Mesenchymal stem cell (in vitro differentiated cells and primary cell): ENCODE measurements at places on chromosomes 6 and 20.
A peak's percentile ranks its signal among the peaks of the same experiment; 100 is the strongest.

- DNase-seq: no peak
- H3K27ac ChIP-seq: no peak overlapping the region
- no peaks in the 10 kb centered on the region for H3K27me3 ChIP-seq
- H3K36me3 ChIP-seq: peaks cover 4% of the 10 kb centered on the region
- H3K4me3 ChIP-seq: no peak overlapping the region
- peaks cover 2% of the 10 kb centered on the region for H3K4me1 ChIP-seq
These were observed 23.9 kb downstream of the SRC start for GRCh38 chr20:37369846-37370245.

GRCh38 chr6:29146179-29146578 is 24.5 kb upstream of the OR2J2 start:
- no peaks in the 10 kb centered on the region for H3K27me3 ChIP-seq
- H3K27ac ChIP-seq: no peak overlapping the region
- no peak overlapping the region for H3K4me3 ChIP-seq
- H3K36me3 ChIP-seq: no peaks in the 10 kb centered on the region

GRCh38 chr6:53862662-53863462 is 68.1 kb downstream of the LRRC1 start:
- no peaks in the 10 kb centered on the region for H3K4me1 ChIP-seq
- H3K27me3 ChIP-seq: no peaks in the 10 kb centered on the region
- H3K27ac ChIP-seq: no peak overlapping the region
- no peak for DNase-seq
- no peak overlapping the region for H3K4me3 ChIP-seq

DNA sequence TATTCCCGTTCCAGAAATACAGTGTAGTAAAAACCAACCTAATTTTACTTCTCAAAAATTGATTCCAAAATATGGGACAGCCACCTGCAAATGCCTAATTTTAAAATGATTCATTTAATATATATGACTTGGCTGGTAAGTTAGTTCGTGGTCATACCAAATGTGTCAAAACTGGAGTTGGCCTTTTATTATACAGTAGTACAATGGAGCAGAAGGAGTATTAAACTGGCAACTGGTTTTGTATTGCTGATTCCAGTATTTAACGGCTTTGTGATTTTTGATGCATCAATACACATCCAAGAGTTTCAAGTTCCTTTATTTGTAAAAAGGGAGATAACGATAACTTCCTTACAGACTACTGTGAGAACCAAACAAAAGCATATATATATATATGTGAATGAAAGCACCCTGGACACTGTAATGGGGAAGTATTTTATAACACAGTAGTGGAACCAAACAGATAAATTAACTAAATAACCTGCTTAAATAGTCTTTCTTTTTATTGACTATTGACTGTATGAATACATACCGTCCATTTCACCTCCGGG is 24.8 kb downstream of the SAMHD1 start:
- no peak overlapping the region for H3K27ac ChIP-seq
- H3K27me3 ChIP-seq: no peaks in the 10 kb centered on the region
- H3K4me1 ChIP-seq: peaks cover 2% of the 10 kb centered on the region
- peaks cover 44% of the 10 kb centered on the region for H3K36me3 ChIP-seq
- DNase-seq: no peak

DNA sequence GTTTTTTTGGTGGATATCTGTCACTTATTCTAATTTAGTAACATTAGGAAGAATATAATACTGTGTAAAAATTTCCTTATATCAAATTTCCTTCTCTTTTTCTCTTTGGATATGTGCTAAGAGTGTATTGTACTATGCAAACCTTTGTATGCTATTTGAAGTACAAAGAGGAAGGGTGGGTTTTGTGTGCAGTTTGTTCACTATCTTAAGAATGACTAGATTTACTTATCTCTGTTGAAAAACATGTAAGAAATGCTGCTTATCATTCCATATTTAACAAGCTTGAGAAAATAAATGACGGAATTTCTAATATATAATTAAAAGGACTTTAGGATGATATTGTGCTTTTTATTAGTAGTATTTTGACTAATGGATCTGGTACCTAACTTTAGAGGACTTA is 13.1 kb downstream of the CD2AP start:
- DNase-seq: no peak
- H3K36me3 ChIP-seq: no peaks in the 10 kb centered on the region
- no peak overlapping the region for H3K4me3 ChIP-seq
- peaks cover 3% of the 10 kb centered on the region for H3K4me1 ChIP-seq
- no peak overlapping the region for H3K27ac ChIP-seq
- H3K27me3 ChIP-seq: no peaks in the 10 kb centered on the region

DNA sequence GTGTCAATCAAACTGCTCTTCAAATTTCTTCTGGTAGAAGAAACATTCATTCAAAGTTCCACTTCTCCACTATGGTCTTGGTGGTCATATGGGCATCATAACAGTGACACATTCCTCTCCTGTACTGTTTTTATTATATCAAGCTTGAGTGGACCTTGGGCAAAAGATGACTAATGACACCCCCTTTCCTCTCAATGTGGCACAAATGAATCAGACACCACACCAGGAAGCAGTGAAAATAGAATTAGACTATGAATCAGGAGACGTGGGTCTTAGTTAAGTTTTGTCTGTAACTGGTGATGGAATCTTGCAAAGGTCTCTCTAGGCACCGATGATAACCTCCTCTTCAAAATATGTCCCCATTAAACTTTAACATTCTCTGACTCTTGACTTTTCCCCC is 9.0 kb upstream of the NRSN1 start:
- DNase-seq: no peak
- no peak overlapping the region for H3K27ac ChIP-seq
- no peak overlapping the region for H3K4me3 ChIP-seq
- no peaks in the 10 kb centered on the region for H3K36me3 ChIP-seq

DNA sequence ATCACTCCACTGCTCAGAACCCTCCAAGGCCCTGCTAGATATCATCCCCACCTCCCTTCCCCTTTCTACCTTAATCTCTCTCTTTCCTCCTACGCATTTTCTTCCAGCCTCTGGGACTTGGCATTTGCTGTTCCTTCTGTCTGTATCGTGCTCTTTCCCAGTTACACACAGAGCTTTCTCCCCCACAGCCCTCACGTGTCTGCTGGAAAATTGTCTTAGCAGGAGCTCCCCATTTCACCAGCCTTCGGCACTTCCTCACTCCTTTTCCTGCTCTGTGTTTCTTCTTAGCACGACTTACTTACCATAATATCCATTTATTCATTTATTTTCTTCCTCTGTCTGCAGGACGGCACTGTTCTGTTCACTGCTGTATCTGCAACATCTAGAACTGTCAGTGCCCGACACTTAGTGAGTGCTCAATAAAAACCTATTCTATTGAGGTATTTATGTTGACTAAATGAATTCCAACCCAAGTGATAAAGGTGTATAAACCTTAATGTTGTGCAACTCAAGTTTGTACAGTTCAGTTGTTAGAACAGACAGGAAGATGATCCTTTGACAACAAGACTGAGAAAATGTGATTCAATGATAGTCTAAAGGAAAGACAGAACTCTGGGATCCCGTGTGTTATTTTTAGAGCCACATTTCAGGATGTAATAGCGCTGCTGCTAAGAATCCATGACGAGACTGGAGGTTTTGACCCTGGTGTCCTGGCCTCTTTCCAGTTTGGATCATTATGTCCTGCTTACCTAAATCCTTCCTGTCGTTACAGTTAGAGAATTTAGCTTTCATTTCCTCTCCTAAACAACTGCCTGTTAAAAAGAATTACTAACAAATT is 170.1 kb upstream of the LAMP5 start:
- H3K4me3 ChIP-seq: no peak overlapping the region
- no peaks in the 10 kb centered on the region for H3K27me3 ChIP-seq
- peak; percentile 92 for DNase-seq
- H3K36me3 ChIP-seq: no peaks in the 10 kb centered on the region
- peak overlapping the region; percentile 77 for H3K27ac ChIP-seq

GRCh38 chr6:134373282-134373922 is 55.5 kb upstream of the SGK1 start:
- no peaks in the 10 kb centered on the region for H3K4me1 ChIP-seq
- no peaks in the 10 kb centered on the region for H3K27me3 ChIP-seq
- H3K27ac ChIP-seq: peak overlapping the region; percentile 59
- H3K4me3 ChIP-seq: no peak overlapping the region

DNA sequence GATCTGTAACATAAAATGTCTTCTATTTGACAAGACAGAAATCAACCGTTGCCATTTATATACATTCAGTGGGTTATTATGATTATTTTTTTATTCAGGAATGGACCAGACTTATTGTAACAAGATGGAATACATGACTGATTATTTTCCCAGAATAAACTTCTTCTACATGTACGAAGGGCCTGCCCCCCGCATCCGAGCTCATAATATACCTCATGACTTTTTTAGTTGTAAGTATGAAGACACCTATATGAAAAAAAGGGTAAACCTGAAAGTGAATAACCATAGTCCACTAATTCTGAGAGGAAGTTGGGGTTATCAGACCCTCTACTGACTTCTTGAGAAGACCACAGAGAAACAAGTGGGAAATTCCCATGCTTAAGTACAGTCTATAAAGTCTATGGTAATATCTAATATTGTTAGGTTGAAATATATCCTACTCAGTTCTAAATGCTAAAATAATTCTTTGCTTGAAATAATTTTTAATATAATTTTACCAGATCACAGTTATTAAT is 15.9 kb downstream of the OR2A4 start:
- H3K27ac ChIP-seq: no peak overlapping the region
- no peaks in the 10 kb centered on the region for H3K36me3 ChIP-seq
- no peaks in the 10 kb centered on the region for H3K4me1 ChIP-seq
- no peak for DNase-seq

DNA sequence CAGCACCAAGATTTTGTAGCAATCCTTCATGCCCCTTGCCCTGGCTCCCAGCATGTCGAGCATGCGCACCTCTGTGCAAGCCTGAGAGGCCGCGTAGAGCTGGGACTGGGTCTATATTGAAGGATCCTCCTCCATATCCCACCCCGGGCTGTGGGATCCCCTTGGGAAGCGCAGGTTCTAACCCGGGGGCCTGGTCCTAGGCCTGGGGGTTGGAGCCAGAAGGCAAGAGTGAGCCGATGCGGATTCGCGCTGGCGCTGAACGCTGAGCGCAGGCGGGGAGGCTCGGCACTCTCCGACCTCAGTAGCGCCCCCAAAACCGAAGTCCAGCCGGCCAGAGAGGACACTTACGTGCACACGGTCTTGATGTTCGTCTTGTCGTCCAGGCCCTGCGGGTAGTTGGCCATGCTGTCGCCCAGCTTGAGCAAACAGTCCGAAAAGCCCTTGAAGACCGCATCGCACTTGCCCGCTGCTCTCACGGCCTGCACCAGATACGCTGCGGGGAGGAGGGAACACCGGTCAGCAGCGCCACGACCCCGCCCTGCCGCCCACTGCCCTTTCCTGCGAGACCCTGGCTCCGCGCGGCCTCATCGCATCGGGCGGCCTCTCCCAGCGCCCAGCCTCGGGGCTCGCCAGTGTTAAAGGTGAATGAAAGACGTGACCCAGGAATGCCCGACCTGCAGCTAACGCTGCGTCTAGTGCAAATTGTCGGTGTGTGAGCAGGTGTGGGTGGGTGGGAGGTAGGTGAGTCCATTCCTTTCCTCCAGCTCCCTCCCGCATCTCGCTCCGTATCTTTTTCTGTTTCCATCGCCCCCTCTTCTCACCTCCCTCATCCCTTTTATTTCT is 4.5 kb downstream of the NRN1 start:
- H3K27me3 ChIP-seq: peaks cover 98% of the 10 kb centered on the region
- peak overlapping the region; percentile 81 for H3K4me3 ChIP-seq
- peaks cover 30% of the 10 kb centered on the region for H3K4me1 ChIP-seq
- H3K36me3 ChIP-seq: peaks cover 7% of the 10 kb centered on the region
- H3K27ac ChIP-seq: no peak overlapping the region

DNA sequence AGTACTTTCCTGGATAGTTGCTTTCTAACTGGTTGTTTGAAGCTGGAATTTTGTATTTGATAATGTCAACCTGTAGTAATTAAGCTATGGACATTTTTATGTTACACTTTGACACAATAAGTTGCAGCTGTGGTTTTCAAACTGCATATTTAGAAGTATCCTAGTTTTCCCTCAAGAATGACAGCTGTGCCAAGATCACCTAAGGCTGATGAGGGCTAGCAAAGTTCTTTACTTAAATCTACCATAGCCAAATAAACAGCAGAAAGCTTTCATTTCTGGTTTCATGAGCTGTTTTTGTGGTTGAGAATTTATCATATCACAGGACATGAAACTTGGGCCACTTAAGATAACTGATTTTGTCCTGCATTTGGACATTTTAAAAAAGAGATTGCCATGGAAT is 30.6 kb downstream of the FAM229B start:
- no peak overlapping the region for H3K27ac ChIP-seq
- no peak for DNase-seq
- no peaks in the 10 kb centered on the region for H3K27me3 ChIP-seq

DNA sequence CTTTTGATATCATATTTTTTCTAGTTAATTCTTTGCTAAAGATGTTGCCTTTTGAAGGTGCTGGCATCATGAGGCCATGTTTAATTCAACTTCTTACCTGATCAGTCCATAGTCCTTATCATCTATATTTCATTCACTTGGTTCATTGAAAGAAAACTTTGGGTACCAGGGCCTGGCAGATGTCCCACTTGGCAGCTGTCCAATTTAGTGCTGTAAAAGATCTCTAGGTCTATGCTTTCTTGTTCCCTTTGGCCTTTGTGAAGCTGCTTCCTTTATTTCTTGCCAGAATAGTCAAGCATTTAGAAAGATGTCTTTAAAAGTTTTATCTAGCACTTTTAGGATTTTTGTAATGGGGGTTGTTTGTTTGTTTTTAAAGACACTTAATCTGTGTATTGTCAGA is 61.7 kb upstream of the EYA4 start:
- H3K4me1 ChIP-seq: no peaks in the 10 kb centered on the region
- no peak overlapping the region for H3K4me3 ChIP-seq
- no peaks in the 10 kb centered on the region for H3K27me3 ChIP-seq
- no peak for DNase-seq

DNA sequence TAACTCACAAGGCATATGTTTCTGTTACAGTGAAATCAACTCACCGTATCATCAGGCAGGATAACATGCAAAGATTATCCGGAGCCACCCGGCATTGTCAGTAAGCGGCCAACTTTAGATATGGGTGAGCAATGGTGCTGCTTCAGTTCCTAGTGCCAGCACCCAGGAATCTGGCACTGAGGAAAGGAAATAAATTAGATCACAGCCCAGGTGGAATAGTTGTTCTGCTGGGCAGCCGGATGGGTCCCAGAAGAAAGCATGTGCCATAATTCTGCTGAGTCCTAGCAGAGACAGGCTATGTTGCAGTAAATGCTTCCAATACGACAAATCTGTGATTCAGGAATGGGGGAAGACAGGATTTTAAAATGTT is 183.6 kb upstream of the SPTLC3 start:
- H3K4me1 ChIP-seq: no peaks in the 10 kb centered on the region
- no peak overlapping the region for H3K4me3 ChIP-seq
- DNase-seq: no peak
- H3K27me3 ChIP-seq: no peaks in the 10 kb centered on the region

- H3K27me3 ChIP-seq: no peaks in the 10 kb centered on the region
- H3K36me3 ChIP-seq: no peaks in the 10 kb centered on the region
- H3K4me3 ChIP-seq: no peak overlapping the region
- H3K4me1 ChIP-seq: no peaks in the 10 kb centered on the region
- DNase-seq: no peak
These were observed 245.0 kb downstream of the RFPL4B start for GRCh38 chr6:112592159-112592558.

- DNase-seq: no peak
- no peaks in the 10 kb centered on the region for H3K27me3 ChIP-seq
- peaks cover 15% of the 10 kb centered on the region for H3K36me3 ChIP-seq
- no peak overlapping the region for H3K27ac ChIP-seq
- peaks cover 30% of the 10 kb centered on the region for H3K4me1 ChIP-seq
These were observed 21.3 kb downstream of the SPATA2 start for GRCh38 chr20:49894073-49894470.

GRCh38 chr6:145206247-145206907 is 528.9 kb downstream of the EPM2A start:
- no peaks in the 10 kb centered on the region for H3K36me3 ChIP-seq
- no peak overlapping the region for H3K27ac ChIP-seq
- DNase-seq: peak; percentile 66
